ENCODE measurements at places on chromosomes 6 and 20.

DNA sequence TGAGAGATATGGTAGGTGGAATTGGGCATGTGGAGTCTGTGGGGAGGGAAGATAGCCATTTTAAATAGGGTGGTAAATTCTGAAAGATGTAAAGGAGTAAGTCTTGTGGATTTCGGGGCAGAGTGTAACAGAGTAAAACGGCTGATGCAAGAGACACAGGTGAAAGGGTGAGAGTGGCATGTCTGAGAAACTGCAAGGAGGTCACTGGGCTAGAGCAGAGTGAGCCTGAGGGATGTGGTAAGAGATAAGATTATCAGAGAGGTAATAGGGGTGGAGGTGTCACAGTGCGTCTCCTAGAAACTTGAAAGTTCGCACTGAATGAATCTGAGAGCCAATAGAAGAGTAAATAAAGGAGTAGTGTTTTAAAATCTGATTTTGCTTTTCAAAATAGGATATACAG is 308.1 kb downstream of the EPM2A start:
- DNase-seq, result no peak

GRCh38 chr20:53914091-53914780 is 156.2 kb downstream of the BCAS1 start:
- no peak for DNase-seq

DNA sequence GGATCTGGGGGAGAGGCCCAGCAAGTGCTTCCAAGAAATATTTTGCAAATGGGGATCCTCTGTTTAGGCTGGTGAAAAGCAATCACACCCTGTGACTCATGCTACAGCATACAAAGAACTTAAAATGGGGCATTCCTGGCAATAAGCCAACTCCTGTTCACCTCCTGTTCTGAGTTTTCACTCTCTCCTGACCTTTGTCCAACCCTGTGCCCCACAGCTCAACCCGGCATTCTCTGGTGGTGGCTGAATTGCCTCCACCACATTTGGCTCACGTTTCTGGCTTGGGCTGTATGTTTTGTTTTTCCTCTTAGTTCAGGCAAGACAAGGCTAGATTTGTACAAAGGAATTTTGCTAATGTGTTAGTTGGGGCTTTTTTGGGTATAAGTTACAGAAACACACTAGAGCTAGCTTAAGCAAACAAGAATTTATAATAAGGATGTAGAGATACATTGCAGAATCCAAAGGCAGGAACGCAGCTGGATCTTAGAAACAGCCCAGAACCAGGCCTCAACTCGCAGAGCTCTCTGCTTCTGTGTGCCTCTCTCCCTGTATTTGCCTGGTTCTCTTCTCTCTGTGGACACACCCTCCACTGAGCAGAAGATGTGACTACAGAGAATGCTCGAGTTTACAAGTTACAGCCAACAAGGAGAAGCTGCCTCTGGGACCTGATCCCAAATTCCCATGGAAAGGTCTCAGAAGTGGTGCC is 9.4 kb downstream of the ABCC10 start:
- DNase-seq, result no peak

GRCh38 chr20:56463428-56463827 is 5.0 kb upstream of the RTF2 start:
- DNase-seq, result no peak

DNA sequence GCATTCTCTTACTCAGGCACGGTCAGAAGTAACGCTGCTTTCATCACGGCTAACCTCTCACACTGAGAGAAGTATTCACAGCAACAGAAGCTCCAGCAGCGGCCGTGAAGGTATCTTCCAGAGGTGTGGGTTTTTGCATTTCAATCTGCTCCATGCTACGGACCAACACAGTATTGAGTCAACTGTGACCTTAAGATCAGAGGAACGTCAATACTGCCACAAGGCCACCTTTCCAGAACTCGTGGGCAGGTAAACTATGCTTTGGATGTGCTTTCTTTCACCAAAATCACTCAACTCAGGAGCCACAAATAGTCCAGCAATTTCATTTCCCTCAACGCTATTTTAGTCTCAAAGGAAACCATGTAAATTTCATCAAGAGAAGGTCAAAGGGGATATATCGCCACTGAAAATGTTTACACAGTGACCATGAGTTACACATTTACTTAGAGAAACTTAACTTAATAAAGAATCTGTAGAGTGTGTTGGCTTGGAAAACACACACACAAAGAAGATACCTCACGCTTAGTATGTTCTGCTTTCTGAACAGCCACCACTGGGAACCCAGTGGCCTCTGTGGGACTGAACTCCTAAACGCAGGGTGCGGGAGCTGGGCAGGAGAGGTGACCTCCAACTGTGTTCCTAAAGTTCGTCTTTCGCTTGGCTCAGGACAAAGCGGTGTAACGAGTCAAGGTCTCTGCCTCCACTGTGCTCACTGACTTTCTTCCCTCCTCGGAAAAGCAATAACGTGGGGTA is 27.9 kb downstream of the TXNDC5 start:
- no peak for DNase-seq

DNA sequence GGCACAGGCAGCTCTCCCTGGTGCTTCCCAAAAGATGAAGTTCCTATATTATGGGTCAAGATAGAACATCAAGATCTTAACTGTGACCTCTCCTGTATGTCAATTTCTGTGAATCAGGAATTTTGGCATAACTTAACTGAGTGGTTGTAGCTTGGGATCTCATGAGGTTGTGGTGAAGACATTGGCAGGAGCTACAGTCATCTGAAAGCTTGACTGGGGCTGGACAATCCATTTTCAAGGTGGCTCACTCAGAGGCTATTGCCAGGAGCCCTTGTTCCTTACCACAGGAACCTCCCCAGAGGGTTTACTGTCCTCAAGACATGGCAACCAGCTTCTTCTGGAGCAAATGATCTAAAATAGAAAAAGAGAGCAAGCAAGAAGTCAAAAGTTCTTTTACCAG is 252.2 kb downstream of the ADGB start:
- no peak for DNase-seq

DNA sequence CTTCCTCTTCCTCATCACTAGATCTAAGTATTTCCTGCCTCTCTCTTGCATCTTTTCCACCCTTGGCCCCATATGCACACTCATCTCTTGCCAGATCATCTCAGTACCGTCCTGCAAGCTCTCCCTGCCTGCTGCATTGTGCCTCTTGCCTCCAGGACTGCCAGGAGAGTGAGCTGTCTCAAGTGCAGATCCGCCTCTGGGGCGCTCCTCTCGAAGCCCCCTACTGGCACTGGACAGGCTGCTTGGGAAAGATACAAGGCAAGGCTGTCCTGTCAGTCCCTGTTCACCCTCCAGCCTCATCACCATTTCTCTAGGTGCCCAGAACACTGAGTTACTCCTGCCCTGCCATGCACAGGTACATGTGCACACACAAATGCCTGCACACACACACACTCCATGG is 10.2 kb downstream of the SYNDIG1 start:
- no peak for DNase-seq

DNA sequence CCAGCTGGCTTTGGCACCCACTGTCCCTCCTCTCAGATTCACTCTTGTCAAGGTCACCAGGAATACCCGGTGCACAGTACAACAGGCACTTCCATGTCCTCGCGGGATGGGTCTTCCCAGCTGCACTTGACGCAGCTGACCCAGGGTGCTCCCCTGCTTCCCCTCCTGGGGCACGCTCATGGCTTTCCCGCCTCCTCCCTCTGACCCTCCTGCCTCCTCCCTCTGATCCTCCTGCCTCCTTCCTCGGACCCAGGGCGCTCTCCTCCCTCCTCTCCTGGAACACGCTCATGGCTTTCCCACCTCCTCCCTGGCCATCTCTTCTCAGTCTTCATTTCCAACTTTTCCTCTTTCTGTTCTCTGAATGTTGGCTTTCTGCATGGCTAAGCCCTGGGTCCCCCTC is 42.1 kb downstream of the FAM209B start:
- DNase-seq, result no peak

DNA sequence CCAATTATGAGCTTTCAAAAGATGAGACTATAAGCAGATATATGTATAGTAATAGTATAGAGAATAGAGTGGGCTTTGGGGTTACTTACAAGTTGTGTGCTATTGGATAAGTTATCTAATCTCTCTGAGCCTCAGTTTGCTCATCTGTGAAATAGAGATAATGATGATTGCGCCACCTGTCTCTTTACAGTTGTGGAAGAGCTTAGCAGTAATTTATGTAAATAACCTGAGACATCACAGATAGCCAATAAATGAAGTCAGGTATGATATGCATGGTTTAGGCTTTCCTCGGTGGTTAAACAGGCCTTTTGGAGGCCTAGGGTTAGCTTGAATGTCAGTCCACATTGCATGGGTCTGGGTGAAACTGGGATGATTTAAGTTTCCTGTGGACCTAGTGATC is 29.8 kb upstream of the SCUBE3 start:
- no peak for DNase-seq

- no peak for DNase-seq
Measured at GRCh38 chr20:1215386-1216170, 10.3 kb upstream of the RAD21L1 start.

- no peak for DNase-seq
Measured at GRCh38 chr20:50625986-50626677, 65.2 kb downstream of the RIPOR3 start.

- DNase-seq, result no peak
Measured at GRCh38 chr6:136404627-136405419, 115.2 kb upstream of the BCLAF1 start.

GRCh38 chr6:111759836-111760785 is 113.1 kb downstream of the FYN start:
- DNase-seq, result no peak

DNA sequence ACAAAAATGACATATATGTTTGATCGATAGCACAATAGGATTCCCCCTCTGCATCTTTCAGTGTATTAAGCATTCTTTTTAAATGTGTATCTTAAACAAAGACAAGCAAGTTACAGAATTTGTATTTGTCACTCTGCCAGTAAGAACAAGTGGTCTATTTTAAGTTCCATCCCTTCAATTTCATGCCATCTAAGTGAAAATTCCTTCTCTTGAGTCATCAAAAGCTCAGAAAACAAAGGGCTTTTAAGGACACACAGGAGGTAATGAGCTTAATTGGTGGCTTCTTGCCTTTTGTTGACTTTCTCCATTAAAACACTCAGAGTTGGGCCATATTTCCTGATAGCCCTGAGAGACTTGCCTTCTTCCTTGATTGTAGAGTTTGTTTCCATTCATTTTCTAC is 547.8 kb downstream of the TENT5A start:
- no peak for DNase-seq

- DNase-seq, result no peak
Measured at GRCh38 chr6:144075187-144075586, 20.2 kb downstream of the SF3B5 start.

- no peak for DNase-seq
Measured at GRCh38 chr6:41315943-41316620, 19.3 kb upstream of the NCR2 start.

GRCh38 chr20:4082406-4083097 is 67.2 kb upstream of the RNF24 start:
- DNase-seq, result no peak

GRCh38 chr6:128174724-128175123 is 273.9 kb upstream of the THEMIS start:
- DNase-seq, result no peak

- DNase-seq, result no peak
Measured at GRCh38 chr20:16517946-16518783, 55.1 kb downstream of the KIF16B start.

DNA sequence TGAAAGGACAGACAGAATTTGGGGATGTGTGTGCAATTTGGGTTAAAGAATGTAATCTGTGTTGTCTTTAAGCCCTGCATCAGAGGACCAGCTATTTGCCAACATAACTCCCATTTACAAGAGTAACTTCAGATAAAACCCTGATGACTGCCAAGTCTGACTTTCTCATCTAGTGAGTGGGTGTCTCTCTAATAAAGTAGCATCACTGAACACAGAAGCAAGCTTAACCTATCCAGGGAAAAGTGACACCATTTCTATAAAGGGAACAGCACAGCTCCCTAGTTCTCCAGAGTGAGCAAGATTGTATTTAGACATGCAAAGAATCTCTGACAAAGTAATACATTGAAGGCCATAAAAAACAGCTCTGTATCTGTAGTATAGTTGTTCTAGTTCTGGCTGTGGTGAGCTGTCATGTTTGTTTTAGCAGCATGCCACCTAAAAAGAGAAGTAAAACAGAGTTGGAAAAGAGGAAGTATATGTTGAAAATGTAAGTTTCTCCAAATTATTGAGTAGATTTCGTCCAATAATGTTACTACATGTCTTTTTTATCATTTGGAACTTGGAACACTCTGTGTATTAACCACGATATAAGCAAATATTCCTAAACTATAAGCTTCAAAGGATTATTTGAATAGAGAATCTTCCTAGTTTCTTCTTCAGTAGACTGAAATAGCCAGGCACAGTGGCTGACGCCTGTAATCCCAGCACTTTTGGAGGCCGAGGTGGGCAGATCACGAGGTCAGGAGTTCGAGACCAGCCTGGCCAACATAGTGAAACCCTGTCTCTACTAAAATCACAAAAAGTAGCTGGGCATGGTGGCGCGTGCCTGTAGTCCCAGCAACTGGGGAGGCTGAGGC is 8.8 kb upstream of the PIM1 start:
- no peak for DNase-seq

DNA sequence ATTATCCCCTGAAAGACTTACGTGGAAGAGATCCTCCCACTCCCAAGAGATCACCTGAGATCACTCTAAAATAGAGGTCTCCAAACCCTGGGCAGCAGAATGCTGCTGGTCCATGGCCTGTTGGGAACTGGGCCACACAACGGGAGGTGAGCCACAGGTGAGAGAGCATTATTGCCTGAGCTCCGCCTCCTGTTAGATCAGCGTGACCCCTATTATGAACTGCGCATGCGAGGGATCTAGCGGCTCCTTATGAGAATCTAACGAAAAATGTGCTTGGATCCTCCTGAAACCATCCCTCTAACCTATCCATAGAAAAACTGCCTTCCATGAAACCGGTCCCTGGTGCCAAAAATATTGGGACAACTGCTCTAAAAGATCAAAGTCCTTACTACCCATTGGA is 1057.4 kb downstream of the EPHA7 start:
- no peak for DNase-seq

All from effector CD8-positive, alpha-beta T cell (primary cell).